ENCODE measurements at places on chromosomes 5 and 9.

DNA sequence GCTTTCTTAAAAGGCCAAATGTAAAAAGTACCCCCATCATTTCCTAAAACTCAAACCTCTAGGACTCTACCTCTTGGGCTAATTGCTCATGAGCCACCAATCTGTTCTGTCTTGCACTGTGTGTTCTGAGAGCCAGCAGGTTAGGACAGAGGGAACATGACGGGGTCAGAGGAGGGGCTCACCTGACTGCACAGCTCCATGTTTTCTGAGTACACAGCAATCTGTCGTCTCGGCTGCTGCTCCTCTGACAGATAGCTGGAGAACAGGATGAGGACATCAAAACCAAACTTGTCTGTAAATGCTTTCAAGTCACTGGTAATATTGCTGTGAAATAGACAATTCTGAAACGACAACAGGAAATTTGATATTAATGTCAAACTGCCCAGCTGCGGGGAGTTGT, 50.9 kb upstream of the PCA3 start:
- DNase-seq = no peak

GRCh38 chr5:167861129-167861927, 430.1 kb upstream of the WWC1 start:
- DNase-seq = no peak

- DNase-seq = no peak
These were observed 263.5 kb downstream of the ARHGAP26 start for GRCh38 chr5:143033535-143034250.

DNA sequence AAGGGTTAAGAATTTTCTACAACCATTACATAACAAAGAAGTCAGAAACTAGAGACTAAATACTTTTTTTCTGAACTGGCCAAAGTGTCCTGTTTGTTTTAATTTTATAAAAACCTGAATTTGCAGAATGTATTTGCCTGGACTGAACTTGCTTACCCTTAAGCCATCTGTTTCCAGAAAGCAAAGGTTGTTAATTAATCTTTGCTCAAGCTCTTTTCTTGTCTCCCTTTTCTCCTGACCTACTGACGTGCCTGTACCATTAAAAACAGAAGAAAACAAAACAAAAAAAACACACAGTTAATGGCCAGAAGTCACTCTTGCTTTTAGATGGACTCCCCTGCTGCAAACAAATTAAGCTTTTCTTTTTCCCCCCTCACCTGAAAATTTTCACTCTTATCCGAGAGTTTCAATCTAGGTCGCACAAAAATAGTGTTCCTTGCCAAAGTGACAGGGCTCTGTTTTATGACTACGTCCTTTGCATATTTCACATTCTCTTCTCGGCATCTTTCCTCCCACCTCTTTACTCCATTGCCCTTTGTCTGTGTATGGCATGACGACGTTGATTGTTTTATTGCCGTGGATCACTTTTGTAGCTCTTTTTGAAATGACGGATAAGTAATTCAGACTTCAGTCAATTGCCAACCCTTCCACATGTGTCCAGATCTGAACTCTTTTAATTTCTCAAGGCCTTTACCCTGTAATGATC, 333.8 kb upstream of the GRIN3A start:
- no peak for DNase-seq

- no peak for DNase-seq
These were observed 97.0 kb downstream of the DROSHA start for GRCh38 chr5:31434898-31435297.

Measured in NCI-H345 (cell line).